Hair follicle dermal papilla cell (primary cell): ENCODE measurements at places on chromosomes 11 and 22. TPM values are rescaled to one million over a fixed set of nuclear protein-coding genes. Genes with fewer than 3 reads are reported as not detected.

CECR2 gene
- not detected in 2 replicates for total RNA-seq

MSANTD4 gene
- total RNA-seq, result 43.8 and 45.3 TPM in 2 replicates

TSSK2 gene
- not detected in 2 replicates for total RNA-seq

KCNK4 gene
- 0.12 TPM in 1 of 2 replicates, not detected in the other for total RNA-seq

C1QTNF4 gene
- total RNA-seq, result 0.12 and 0.49 TPM in 2 replicates

ZC3H12C gene
- total RNA-seq, result 11.2 and 12.5 TPM in 2 replicates

SLC1A2 gene
- 6.0 and 8.6 TPM in 2 replicates for total RNA-seq

BLID gene
- 5.1 and 5.2 TPM in 2 replicates for total RNA-seq

PRG2 gene
- total RNA-seq, result not detected in 2 replicates

IGHMBP2 gene
- 9.4 and 10.4 TPM in 2 replicates for total RNA-seq

TPBGL gene
- total RNA-seq, result not detected in 2 replicates

KRTAP5-7 gene
- 0.61 and 0.65 TPM in 2 replicates for total RNA-seq

PITPNM1 gene
- total RNA-seq, result 30.7 and 31.5 TPM in 2 replicates

PGA4 gene
- total RNA-seq, result 0.16 and 0.61 TPM in 2 replicates
